ENCODE measurements at places on chromosomes 7 and 10.

DNA sequence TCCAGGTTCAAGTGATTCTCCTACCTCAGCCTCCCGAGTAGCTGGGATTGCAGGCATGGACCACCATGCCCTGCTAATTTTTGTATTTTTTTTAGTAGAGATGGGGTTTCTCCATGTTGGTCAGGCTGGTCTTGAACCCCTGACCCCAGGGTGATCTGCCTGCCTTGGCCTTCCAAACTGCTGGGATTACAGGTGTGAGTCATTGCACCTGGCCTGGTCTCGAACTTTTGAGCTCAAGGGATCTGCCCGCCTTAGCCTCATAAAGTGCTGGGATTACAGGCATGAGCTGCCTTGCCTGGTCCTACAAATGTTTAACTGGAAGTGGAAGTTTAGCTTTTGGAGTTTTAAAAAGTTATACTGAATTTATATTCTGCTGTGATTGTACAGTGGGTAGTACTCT lies 2.8 kb downstream of the MLLT10 start:
- DNase-seq: no peak

DNA sequence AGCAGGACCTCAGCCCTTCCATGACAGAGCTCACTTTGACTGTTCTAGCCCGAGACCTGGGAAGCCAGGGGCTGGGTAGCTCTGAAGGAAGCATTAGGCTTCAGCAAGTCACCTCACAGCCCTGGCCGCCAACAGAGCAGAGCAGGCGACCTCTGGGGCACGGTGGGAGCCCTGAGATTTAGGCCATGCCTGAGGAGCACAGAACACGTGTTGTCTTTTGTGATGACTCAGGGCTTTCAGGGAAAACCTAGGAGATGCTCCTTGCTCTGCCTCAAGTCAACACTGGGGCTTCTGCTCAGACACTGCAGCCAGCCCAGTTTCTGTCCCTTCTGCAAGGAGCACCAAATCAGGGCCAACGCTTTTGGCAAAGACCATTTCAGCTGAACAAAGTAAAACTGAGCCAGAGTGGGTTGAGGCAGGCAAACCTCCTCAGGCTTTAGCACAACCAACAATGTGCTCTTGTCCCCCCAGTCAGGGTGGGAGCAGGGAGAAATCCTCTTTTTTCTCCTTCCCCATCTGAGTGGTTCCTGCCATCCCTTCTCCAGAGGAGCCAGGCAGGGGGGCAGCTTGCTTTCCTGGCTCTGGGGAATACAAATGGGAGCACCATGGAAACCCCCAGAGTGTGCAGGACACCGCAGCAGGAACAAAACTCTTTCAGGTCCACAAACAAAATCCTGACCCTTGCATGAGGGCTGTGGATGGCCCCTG lies 14.4 kb downstream of the CAMK2G start:
- DNase-seq: no peak

DNA sequence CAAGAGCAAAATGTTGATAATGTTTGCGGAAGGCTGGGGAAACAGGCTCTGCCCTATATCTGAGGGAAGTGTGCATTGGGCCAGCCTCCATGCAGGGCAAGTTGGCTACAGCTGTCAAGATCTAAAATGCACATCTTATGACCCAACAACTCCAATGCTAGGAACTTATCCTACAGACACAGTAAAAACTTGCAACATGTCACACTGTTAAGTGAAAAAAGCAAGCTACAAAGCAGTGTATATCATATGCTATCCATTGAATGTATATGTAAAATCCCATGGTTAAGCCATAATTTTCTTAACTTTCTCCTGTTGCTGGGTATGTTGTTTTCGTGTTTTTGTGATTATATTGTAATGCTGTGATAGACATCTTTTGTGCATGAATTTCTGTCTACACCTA lies 16.3 kb upstream of the KAT6B start:
- no peak for DNase-seq

GRCh38 chr7:141430455-141431139 lies 120.6 kb upstream of the AGK start:
- DNase-seq: no peak

- DNase-seq: no peak
Measured at GRCh38 chr10:28363376-28363775, 60.5 kb upstream of the MPP7 start.

- no peak for DNase-seq
Measured at GRCh38 chr10:85641479-85642009, 725.1 kb downstream of the GRID1 start.

DNA sequence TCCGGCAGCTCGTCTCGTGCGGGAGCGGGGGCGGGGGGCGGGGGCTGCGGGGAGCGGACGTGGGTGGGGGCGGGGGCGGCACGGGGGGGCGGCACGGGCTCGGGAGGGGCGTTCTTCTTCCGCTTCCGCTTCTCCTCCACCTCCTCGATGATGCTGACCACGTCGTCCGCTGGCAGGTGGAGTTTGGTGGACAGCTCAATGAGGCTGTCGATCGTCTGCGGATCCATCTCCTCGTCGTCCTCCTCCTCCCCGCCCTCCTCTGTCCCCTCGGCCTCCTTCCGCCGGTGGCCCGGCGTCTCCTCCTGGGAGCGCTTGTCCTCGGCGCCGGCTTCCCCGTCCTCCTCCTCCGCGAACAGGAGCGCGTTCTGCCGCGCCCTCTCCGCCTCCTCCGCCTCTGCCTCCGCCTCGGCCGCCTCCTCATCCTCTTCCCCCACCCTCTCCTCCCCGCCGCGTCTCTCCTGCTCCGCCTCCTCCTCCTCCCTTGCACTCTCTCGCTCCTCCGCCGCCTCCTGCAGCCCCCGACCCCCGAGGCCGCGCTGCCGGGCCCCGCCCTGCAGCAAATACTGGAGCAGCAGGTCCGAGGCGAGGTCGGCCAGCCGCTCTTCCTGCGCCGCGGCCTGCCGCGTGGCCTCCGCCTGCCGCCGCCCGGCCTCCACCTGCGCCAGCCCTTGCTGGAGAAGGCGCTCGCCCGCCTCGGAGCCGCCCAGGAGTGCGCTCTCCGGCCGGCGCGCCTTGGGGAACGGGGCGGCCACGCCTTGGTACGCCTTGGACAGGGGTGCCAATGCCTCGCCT lies 1.9 kb downstream of the VGF start:
- no peak for DNase-seq

GRCh38 chr7:102258749-102259107 lies 27.9 kb upstream of the SH2B2 start:
- DNase-seq: no peak

- DNase-seq: no peak
Measured at GRCh38 chr10:32960022-32960421, 2.0 kb upstream of the ITGB1 start.

DNA sequence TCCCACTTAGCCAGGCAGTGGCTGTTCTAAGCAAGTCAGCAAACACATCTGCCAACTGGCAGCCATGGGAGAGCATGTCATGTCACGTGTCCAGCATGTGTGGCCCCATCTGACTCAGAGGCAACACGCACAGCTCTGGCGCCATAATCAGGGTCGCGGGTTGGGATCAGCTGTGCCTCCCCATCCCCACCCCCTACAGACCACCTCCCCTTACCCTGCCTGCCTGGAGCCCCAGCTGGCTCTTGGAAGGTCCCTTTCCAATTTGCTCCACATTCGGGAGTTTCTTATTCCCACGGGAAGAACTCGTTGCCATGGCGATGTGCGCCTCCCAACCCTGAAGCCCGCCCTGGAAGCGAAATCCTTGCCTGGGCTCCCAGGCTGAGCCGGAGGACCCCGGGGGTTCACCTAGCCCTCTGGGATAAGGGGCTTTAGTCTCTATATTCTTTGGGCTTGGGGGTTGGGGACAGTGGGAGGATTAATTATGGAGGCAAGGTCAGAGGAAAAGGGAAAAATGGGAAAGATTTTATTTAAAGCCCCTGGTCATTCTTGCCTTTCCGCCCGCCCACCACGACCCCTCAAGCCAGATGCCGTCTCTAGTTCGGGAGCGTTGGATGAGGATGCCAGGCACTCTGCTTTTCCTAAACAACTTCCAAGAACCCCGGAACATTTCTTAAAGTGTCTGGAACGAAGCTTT lies 283.7 kb downstream of the ZEB1 start:
- no peak for DNase-seq

DNA sequence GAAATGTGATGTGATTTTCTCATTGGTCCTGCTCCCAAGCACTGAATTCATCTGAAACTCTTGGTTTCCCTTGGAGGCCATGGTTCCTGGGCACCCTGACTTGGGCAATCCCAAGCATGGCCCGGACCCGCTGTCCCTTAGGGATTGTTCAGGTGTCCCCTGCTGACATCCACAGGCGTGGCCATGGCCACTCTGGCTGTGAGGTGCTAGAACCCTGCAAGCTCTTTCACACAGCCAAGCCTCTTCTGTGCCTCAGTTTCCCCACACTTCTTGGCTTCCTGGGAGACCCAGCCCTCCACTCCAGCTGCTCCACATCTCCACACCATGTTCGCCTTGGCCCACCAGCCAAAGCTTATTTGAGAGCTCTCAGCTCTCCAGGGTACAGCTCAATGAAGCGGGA lies 12.0 kb upstream of the AZGP1 start:
- no peak for DNase-seq

- no peak for DNase-seq
Measured at GRCh38 chr7:116032886-116033285, 2.3 kb upstream of the TFEC start.

- DNase-seq: no peak
Measured at GRCh38 chr7:39433550-39433949, 132.7 kb upstream of the YAE1 start.

GRCh38 chr7:129169686-129170440 lies 18.6 kb upstream of the SMO start:
- DNase-seq: no peak

- DNase-seq: no peak
Measured at GRCh38 chr10:34522546-34522945, 292.6 kb downstream of the PARD3 start.

GRCh38 chr10:33279811-33280602 lies 54.5 kb downstream of the NRP1 start:
- no peak for DNase-seq

GRCh38 chr10:79089632-79090031 lies 20.9 kb downstream of the ZMIZ1 start:
- no peak for DNase-seq

DNA sequence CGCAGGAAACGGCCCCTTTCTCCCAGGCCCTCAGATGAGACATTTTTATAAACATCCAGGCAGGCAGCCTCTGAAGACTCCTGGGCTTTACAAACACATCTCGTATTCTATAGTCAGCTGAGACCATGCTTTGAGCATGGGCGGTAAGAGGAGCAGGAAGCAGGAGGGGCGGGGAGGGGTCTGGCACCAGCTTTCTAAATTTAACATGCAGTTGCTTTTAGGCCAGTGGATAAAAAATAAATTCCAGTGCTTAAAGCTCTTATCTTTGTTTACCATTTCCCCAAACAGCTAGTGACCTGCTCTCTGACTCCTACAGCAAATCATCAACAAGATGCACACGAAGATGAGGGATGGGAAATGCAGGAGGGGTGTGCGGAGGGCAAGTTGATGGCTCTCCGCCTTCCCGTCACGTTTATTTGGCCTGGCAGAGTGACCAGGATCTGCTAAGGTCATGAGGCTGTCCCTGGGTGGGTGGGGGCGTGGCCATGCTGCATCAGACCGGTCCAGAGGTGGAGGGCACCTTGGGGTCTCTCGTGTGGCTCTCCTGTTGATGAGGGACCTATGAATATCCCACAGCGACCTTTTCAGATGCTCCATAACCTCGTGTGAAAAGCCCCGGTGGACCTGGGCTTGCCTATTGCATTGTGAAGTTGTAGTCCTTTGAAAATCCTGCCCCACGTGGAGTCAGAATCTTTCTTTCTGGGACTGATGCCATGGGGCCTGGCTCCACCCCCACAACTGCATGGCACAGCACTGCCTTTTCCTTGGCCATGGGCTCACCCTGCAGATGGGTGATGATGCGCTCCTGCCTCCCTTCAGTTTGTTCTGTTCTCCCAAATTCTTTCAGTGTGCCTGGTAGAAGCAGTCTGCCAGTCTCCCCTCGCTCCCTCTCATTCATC lies 67.5 kb downstream of the PARP12 start:
- no peak for DNase-seq

GRCh38 chr7:22842383-22842941 lies 19.8 kb upstream of the TOMM7 start:
- DNase-seq: no peak

DNA sequence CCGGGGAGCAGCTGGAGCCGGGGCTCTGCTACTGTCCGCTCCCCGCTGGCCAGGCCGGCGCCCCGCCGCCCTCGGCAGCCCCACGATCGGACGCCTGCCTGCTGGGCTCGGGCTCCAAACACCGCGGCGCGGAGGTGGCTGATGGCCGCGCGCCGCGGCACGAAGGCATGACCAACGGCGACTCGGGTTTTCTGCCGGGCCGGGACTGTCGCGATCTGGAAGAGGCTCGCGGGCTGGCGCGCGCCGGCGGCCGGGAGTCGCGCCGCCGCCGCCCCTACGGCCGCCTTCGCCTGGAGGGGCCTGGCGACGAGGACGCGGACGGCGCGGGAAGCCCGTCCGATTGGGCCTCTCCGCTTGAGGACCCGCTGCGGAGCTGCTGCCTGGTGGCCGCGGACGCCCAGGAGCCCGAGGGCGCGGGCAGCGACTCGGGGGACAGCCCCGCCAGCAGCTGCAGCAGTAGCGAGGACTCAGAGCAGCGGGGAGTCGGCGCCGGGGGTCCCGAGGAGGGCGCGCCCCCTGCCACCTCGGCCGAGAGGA lies 570 bp downstream of the TBC1D12 start:
- no peak for DNase-seq

- DNase-seq: no peak
Measured at GRCh38 chr10:131073469-131074035, 238.0 kb downstream of the TCERG1L start.

- no peak for DNase-seq
Measured at GRCh38 chr7:74993121-74993520, 28.6 kb downstream of the CASTOR2 start.

DNA sequence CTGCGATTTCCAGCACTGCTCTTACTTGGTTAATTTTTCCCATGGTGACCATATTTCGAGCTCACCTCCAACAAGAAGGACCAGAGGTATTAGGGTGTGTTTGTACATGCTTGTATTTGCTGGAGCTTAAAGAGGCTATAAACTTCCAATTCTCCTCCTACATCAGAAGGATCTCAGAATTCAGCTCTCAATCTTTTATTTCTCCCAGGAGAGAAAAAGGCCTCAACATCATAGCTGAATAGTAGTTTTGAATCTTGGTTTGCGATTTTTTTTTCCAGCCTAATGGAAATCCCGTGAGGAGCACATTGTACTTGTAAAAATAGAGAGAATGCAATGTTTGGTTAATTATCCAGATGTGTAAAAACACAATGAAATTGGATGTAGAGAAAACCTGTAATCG lies 69.7 kb downstream of the CPVL start:
- DNase-seq: no peak

- DNase-seq: no peak
Measured at GRCh38 chr10:12603766-12604470, 254.6 kb downstream of the CAMK1D start.

- DNase-seq: no peak
Measured at GRCh38 chr7:137801003-137801402, 45.8 kb downstream of the DGKI start.
